ENCODE measurements at places on chromosomes 11 and 22.

DNA sequence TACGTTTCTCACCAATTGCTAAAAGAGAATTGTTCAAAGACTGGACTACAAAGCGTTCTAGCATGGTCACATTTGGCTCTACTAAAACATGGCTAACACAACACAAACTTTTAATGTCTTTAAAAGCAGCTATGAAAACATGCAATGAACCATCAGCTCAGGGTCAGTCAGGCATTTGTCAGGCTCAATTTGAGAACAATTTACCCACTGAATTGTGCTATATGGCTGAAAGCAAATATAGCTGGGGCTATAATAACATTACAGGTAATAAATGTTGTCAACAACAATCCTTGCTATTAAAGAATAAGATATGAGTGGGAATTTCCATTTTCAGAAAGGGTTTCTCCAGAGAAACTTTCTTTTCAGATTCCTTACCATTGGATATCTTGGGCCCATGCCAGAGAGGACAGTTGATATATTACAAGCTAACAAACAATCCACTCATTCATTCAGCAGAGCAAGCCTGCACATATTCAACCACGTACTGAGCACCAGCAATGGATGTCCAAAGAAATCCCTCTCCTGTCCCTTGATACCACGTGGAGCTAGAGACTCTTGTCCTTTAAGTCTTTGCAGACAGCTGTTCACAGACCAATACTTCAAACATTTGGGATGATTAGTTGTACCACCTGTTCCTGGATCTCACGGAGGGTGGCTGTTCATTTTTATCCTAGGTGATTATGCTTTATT is 82.5 kb upstream of the DDI1 start:
- DNase-seq, result no peak

- peak; percentile 31 for DNase-seq
These were observed at the start of gene HOATZ for GRCh38 chr11:111514216-111515031. Gene HOATZ (plus strand): TSS chr11:111514778. CDS start chr11:111514785, 7 bp downstream.

DNA sequence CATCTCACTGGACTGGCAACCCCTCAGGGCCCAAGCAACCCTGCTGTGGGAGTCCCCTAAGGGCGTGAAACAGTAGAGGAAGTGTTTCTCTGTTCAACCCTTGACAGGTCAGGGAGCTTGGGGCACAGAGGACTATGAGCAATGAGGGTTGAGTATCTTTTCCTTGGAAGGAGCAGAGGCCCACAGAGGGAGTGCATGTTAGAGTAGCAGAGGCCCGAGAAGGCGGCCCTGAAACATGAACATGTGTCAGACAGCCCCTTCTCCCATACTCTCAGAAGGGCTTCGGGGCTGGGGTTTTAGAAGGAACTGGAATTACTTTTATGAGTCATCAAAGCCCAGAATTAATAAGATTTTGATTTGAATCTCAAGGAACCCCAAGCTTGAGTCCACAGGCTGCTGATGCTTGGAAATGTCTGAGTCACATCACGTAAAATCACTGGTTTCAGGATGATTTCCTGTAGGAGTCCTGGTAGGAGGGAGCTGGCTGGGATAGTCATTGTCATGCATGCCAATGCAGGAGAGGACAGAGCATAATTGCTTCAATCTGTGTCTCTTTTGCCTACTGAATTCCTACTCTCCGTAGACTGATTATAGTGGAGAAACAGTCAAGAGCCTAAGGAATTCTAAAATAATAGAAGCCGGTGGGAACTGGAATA is 22.6 kb downstream of the C11orf71 start:
- DNase-seq, result no peak

GRCh38 chr11:14075118-14076078 is 112.9 kb downstream of the SPON1 start:
- DNase-seq, result no peak

DNA sequence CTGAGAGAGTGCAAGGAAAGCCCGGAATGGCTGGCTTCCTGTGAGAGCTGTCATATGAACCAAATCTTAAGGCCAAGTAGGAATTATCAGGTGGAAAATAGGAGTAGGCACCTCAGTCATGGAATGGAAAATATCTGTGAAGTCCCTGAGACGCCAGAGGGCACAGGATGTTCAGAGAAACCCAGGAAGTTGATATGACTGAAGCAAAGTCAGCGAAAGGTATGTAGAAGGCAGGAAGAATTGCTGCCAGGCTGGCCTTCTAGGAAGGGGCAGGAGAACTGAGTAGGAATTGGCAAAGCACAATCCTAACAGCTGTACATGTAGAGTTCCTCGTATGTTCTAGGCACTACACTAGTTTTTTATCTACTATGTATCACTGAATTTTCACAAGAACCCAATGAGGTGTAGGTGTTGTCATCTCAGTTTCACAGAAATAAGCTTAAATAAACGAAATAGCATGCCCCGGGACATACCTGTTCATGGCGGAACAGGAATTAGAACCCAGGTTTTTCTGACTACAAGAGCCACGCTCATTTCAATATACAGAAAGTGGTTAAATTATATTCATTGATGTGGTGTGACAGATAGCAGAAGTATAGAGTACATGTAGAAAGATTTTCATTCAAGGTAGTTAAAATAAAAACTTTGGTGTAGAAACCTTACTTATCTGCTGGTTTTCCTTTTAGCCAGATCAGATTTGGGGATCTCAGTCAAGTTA is 17.0 kb downstream of the HMGXB4 start:
- no peak for DNase-seq

- no peak for DNase-seq
These were observed 43.3 kb downstream of the CABIN1 start for GRCh38 chr22:24054356-24054755.

GRCh38 chr22:45208993-45209838 is 31.5 kb downstream of the KIAA0930 start:
- DNase-seq, result no peak

- DNase-seq, result no peak
These were observed 28.4 kb upstream of the TXNRD2 start for GRCh38 chr22:19970031-19970478.

GRCh38 chr11:134731213-134731961 is 319.3 kb upstream of the B3GAT1 start:
- no peak for DNase-seq

DNA sequence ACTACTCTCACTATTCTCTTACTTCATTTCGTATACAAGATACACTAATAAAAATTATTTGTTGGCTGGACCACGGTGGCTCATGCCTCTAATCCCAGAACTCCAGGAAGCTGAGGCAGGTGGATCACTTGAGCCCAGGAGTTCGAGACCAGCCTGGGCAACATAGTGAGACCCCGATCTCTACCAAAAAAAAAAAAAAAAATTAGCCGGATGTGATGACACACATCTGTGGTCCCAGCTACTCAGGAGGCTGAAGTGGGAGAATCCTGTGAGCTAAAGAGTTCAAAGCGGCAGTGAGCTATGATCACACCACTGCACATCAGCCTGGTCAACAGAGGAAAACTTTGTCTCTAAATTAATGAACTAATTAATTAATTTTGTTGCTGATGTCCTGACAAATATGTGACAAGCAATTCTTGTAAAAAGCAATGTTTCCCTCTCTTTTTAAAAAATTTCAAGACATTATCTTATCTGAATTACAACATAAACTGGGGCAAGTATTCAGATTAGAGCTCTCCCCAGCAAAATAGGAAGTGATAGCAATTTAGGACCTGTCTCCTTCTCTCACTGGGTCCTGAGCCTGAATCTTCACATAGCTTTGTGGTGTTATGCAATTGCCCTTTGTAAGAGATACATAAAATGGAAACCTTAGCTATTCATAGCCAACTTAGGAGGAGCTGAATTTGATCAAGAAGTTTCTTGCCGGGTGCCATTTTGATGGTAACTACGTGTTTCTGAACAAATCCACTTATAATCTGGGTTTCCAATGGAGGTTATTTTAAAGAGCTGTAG is 17.6 kb upstream of the TMA7B start:
- DNase-seq, result no peak

DNA sequence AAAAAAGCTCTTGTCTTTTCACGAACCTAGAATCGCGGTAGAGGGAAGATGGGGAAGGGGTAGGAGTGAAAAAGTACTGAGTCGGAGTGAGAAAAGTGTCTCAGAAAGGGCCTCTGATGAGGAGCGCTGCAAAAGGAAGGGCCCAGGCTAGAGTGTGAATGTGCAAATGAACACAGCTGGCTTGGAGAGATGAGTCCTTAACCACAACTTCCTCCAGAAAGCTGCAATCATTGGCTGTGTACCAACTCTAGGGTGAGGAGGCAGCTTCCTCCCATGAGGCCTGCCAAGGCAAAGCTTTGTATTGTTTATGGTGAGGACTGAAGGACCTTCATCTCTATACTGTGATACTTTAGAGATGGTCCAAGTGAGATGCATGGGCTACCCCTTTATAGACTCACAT is 566.9 kb upstream of the ANO5 start:
- peak; percentile 26 for DNase-seq

DNA sequence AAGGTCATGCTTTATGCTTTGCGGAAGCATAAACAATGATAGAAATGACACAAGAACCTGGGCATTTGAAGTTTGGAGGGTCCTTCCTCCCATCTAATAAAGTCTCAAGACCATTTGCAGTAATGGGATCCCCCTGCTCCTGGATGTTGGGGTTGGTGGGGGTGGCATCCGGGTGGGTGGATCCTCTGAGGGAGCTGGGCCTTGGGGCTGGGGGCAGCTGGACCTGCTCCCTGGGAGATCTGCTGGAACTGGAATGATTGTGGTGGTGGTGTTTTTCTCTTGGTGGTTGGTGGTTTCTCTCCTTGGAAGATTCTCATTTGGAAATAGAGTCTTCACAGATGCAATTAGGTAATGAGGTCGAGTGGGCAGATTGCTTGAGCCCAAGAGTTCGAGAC is 2.2 kb upstream of the NAP1L4 start:
- peak; percentile 11 for DNase-seq

DNA sequence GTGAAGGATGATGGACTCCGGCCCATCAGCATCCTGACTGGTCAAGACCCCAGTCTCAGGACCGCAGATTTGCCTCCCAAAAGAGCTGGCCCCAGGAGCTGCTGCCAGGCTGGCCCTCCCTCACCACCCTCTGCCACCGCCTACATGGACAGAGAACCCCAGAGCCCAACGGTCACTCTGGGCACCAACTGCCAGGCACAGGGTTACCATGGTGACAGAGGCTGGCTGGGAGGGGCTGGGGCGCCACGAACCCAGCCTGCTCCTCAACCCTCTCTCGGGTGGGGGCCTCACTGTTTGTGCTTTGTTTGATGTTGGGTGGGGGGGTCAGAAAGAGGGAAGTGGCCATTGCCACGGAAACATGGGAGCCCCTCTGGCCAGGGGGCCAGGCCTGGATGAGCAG is 55.8 kb downstream of the ELFN2 start:
- no peak for DNase-seq

- no peak for DNase-seq
These were observed 56.7 kb downstream of the PPP6R3 start for GRCh38 chr11:68517121-68517741.

DNA sequence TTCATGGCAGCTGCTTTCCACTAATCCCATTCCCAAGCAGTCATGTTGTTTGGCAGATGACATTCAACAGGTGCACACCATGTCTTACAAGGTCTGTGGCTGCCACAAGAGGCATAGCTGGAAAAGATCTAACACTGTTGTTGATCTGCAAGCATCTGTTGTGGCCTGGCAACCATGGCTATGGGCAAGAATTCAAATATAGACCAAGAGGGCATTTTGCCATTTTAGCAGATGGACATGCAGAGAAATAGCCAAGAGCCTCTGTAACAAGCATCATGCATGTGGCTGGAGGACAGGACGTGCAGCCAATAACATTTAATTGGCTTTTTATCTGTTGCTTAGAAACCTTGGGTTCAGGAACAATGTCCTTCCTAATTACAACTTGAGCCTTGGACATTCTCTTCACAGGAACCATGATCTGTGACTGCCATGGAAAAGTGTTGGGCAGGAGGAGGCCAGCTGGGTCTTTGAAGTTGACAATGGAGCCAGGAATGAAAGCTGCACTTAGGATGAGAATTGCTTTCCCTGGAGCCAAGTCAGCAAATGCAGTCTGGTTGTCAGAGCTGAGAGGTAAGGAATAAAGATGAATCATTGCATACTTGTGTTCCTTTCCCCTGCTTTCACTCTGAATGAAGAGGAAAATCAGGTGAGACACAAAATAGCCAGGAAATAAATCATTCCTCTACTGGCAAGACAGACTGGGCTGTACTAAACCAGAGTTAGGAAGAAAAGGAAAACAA is 113.6 kb upstream of the ANO5 start:
- peak; percentile 82 for DNase-seq

DNA sequence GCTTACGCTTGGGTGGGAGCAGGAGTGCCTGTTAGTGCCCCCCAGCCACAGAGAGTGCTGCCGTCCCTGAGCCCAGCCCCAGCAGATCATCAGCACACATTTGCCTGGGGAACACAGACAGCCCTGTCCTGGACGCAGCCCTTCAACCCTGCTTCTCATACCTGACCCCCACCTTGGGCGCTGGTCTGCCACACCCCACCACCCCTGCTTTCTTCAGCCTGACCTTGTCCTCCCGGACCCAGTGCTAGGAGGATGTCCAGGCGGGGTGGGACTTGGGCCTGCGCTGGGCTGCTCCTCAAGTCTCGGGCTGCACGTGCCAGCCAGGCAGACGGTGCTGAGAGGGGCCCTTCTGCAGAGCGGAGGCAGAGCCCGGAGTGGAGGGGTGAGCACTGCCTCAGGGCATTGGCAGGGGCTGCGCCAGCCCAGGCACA is 119.2 kb downstream of the KCNQ1OT1 start:
- peak; percentile 23 for DNase-seq

DNA sequence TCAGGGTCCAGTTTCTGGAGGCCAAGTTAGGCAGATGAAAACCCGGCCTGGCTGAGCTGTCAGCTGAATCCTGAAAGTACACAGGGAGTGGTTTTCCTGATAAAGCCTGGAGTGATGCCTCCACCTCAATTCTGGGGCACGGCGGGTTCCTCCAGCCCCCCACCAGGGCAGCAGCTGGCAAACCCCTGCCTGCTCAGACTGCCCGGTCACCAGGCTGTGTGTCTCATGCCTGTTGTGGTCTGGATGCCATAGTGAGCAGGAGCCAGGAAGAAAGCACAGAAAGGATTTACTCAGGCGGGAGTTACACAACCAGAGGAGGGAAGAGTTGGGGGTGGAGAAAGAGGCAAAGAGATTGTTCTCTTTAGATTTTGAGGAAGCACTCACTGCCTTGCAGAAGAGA is 119.9 kb upstream of the RASSF10 start:
- no peak for DNase-seq

DNA sequence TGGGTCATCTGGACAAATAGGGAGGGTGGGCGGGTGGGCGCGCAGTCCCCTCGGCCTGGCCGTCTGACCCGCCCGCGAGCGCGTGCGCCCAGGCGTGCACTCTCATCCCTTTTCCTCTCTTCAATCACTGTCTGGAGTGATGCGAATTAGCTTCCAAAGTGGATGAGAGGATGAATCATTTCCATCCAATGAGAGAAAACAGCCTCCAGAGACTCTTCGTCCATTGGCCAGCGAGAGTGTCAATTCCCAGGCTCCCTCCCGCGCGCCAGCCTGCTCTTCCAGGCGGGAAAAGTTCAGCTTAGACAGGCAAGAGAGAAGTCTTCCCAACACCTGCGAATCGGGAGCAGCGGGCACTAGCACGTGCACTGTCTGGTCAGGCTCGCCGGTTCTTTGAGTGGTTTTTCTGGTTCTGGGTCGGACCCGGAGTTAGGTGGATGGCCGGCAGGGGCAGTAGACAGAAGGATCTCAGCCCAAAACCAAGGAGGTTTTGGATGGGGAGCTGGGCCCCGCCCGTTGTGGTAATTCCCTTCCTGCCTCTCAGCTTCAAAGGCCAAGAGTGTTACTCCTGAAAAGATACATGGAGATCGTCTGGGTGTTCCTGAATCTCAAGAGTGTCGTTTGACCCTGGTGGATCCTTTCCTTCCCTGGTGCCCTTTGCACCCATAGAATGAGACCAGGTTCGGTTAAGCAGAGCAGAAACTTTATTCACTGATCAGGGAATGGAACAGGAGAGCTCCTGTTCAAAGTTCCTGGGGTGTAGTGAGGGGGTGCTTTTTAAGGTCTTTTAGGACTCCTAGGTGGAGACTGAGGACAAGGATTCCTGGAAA is 33.4 kb upstream of the GLYATL1 start:
- DNase-seq, result peak; percentile 90

GRCh38 chr11:94544646-94545263 is 1.0 kb downstream of the FUT4 start:
- peak; percentile 40 for DNase-seq

Data from femur (tissue), 1 donor.